ENCODE measurements at places on chromosomes 7 and 10.

GRCh38 chr10:30747633-30748032, 118.1 kb upstream of the LYZL2 start:
- DNase-seq = no peak

GRCh38 chr10:8325024-8325980, 270.8 kb downstream of the GATA3 start:
- DNase-seq = peak; percentile 34

DNA sequence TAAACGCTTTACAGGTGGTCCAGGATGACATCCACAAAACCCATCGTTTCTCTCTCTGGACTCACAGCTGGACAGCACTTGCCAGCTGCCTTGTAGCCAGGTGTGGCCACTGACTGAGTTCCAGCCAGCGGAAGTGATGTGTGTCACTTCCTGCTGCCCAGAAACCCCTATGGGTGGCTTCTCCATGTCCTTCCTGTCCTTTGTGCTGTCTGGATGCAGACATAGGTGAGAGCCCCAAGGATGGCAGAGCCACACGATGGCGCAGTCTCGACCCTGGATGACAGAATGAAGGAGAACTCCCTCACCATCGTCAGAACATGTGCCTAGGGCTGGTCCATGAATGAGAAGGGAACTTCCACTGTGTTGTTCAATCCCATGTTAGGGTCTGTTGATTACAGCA, 22.1 kb downstream of the NMT2 start:
- DNase-seq = no peak

- DNase-seq = no peak
These were observed 70.2 kb downstream of the SORCS3 start for GRCh38 chr10:104711302-104711721.

- no peak for DNase-seq
These were observed 190.8 kb upstream of the INHBA start for GRCh38 chr7:41893656-41894055.

- DNase-seq = peak; percentile 58
These were observed 10.7 kb upstream of the SLIT1 start for GRCh38 chr10:97196223-97197029.

DNA sequence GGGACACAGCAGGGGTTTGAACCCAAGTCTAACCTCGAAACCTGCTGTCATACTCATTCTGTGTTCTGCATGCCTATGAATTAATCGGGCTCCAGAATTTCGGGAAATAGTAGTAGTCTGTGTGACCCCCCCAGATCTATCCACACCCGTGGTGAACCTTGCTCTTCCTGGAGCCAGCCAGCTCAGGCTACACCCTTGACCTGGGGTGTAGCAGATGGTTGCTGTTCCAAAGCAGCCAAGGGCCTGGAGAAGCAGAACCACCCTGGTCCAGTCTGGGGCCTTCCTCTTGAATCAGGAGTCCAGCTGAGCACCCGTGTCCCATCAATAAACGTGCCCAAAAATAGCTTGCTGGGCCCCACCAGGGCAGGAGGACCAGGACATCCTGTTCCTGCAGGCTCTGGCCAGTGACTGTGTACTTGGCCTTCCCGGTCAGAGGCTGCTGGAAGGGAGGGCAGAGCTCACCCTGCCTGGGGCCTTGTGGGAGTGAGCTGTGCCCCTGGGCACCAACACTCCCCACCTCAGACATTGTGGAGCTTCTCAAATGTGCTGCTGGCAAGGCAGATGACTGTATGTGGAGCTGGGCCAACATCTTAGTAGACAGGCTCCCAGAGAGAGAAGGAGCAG, 101.2 kb upstream of the ZNF716 start:
- no peak for DNase-seq

- DNase-seq = no peak
These were observed 8.6 kb downstream of the CALN1 start for GRCh38 chr7:72403458-72404076.

DNA sequence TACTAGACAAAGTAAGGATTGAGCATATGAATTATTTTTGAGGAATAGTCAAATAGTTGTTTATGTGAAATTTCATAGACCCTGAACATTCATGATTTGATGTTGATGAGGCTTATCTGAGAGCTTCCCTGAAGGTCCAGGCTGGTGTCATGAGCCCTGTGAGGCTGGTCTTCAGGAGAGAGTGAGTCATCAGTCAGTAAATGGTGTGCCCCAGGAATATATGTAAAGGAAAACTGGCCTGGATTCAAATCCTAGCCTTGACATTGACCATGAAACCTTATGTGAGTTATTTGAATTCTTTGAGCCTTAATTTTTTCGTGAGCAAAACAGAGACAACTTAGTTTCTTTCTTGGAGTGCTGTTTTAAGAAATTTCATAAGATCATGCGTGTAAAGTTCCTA, 6.2 kb downstream of the TMEM236 start:
- no peak for DNase-seq

DNA sequence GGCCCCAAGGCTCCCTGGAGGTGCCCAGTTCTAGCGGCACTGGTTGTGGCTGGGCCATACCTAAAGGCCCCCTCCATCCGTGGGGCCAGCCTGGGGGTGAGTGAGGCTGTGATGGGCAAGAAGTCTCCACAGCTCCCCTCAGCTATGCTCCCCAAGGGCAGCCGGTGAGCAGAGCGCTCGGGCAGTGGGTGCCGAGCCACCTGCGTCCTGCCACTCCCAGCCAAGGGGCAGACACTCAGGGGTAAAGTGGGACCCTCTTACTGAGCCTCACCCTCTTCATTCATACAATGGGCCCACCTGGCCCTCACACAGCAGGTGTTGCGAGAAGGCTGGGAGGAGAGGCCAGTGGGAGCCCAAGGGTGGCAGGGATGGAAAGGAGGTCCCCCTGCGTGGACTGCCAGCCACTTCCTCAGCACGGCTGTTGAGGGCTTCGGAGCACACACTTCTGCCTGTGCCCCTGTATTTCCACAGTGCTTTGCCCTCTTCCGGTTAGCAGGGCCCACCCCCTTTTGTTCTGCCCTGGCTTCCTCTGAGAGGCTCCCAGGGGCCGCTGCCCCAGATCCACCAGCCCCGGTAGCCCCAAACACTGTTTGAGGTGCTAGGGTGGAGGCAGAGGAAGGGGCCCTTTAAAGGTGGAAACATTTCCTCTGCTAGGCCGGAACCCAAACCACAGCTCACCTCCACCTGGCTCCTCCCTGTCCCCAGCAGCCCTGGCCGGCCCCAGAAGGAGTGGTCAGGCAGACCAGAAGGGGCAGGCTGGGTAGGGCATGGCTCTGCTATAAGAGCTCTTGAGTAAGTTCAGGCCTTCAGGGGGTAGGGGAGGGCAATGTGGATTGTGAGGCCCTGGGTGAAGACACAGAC, 16.4 kb upstream of the C10orf105 start:
- DNase-seq = no peak

- no peak for DNase-seq
These were observed 30.2 kb downstream of the ENTPD7 start for GRCh38 chr10:99689461-99689860.

GRCh38 chr10:126058507-126058906, 162.1 kb downstream of the FANK1 start:
- DNase-seq = no peak

DNA sequence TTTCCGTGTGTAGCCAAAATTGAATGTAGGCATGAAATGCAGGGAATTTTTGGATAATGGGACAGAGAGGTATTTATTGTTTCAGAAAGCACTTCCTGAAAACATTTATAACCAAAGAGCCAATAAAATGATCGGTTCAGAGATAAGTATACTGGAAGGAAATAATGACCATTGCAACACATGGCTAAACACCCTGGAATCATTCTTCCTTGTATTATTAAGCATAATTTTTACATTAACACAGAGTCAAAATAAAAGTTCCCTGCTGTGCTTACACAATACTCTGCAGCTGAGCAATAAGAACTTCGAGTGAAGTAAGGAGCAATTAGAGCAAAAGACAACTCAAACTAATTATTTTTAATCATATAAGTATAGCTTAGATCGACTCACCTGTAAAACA, 648.3 kb downstream of the TNS3 start:
- no peak for DNase-seq

GRCh38 chr7:25812086-25812850, 339.7 kb upstream of the NFE2L3 start:
- DNase-seq = no peak

- no peak for DNase-seq
These were observed 24.1 kb downstream of the AMZ1 start for GRCh38 chr7:2711895-2712675.

DNA sequence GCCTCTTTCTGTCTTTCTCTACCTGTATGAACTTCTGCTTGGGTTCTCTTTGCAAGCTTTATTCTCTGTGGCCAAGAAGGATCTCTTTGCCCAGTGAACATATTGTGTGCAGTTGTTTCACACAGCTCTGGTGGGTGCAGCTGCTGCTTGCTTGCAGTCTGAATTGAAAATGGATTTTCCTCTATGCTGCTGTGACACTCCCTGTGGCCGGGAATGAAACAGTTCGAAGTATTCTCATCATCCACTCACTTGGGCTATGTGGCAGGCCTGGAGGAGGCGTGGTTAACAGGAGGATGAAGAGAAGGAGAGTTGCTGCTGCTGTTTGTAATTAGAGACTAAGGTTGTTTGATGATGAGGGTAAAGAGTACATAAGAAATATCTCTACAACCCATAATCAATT, 28.4 kb upstream of the ITGA8 start:
- DNase-seq = no peak

DNA sequence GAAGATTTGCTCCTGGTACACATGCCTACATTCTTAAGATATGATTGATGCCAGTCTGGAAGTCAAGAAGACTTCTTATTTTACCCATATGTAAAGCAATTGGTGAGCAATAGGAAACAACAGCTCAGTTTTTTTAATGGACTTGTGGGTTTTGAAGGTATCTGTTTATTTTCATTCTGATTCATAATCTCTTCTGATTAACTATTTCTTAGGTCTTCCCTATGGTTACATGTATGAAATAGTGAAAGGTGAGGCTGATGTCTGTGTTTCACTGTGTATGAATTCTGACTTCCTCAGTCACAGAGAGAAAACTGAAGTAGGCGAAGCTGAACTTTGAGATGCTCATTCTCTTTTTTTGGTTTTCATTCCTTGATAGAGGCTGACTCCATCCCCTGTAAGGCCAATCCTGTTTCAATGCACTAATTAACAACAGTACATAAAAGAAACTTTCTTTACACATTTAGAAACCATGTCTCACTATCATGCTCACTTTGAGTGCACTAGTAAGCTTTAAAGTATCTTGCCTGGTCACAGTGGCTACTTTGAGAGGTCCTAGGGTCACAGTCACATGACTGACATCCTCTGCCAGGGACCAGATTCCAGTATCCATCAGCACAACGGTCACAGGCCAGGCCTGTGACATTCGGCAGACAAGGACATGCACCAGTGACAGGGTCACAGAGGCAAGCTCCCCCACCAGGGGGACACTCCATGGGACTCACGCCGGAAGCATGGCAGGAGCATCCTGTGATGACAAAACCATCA, 59.5 kb upstream of the LAMB1 start:
- DNase-seq = no peak

DNA sequence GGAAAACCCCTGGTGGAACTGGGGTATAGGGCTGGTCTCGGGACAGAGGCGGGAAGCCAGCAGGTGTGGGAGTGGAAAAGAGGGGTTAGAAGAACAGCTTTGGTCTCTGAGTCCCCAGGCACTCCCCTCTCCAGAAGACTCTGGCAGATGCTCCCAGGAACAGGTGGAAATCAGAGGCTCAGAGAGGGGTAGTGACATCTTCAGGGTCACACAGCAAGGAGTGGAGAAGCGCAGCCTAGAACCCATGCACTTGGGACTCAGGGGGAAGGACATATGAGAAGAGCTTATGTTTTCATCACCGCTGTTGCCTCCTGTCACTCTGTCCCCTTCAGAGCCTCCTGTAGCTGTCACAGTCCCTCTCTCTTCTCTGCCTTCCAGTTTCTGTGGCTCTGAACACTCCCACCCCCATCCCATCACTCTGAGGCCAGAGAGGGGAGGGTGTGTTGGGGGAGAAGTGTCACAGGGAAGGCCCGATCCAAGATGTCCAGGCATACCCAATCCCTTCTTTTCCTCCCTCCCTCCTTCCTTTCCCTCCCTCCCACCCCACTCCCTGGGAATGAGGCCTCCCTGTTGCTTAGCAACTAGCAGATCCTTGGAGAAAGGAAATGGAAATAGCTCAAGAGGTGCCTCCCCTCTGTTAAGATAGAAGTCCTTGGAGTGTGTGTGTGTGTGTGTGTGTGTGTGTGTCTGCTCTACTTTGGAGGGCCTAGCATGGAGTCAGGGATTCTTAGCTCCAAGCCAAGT, 32.0 kb downstream of the SRRM3 start:
- DNase-seq = no peak

DNA sequence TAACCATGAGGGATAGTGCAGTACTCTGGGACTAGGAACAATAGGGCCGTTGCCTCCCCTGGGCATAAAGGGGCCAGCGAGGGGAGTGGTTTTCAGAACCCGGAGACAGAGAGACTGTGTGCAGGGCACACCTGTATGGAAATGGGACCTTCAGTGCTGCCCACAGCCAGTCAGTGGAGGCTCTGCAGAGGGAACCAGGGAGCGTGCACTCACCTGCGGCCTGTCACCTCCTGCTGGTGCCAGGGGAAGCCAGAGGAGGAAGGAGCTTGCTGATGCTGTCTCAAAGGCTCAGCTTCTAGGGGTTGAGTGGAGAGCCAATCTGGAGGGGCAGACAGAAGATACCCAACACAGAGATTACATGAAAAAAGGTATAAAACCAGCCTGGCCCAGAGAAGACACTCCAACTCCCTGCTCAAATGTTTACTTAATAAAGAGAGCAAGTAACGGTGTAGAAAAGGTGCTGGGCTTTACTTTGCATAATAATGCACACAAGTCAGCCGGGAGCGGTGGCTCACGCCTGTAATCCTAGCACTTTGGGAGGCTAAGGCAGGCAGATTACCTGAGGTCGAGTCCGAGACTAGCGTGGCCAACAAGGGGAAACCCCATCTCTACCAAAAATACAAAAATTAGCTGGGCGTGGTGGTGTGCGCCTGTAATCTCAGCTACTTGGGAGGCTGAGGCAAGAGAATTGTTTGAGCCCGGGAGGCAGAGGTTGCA, 35.5 kb upstream of the WAPL start:
- DNase-seq = no peak

GRCh38 chr7:25579778-25580075, 351.4 kb upstream of the NPVF start:
- DNase-seq = no peak

DNA sequence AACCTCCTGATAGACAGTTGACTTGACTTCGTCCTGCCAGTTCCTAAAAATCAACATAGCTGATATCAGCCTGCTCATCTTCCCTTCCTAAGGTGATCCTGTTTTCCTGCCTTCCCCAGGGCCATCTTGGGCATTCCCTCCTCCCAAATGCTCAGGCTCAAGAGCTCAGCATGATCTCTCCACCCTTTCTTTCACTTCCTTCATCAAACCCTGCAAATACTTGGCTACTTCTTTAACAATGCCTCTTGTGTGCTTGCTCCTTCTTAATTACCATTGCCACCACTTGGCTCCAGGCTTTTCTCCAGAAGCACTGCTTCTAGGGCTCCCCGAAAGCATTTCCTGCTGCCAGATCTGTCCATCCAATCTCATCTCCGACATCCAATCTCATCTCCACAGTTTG, 7.3 kb downstream of the FSCN3 start:
- DNase-seq = no peak

GRCh38 chr7:220151-220841, 27.9 kb downstream of the FAM20C start:
- DNase-seq = no peak

- no peak for DNase-seq
These were observed 53.2 kb upstream of the TFEC start for GRCh38 chr7:116083796-116084195.

Measured in stimulated activated CD4-positive, alpha-beta T cell treated with anti-CD3 and anti-CD28 coated beads, Interleukin-15, amount 100 ng/mL, for 48 hours (primary cell).